ENCODE measurements at places on chromosomes 7 and 10.

DNA sequence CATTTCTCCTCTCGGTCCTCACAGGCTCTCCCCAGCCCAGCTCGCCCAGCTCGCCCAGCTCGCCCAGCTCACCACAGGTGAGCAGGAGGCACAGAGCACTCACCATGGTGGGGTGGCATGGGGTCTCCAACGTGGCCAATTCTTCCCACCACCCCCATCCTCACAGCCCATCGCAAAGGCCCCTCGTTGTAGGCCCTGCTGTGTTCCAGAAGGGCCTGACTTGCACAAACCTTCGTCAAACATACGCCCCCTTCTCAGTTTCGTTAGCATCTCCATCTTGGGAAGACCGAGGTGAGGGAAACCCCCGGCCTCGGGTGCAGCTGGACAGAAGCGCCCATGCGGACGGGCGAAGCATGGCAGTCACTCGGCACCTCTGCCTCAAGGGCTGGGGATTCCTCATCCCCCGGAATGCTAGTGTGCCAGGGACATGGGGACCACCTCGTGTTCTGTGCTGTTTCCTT, 304.6 kb downstream of the TNS3 start:
- DNase-seq: no peak

- DNase-seq: no peak
These were observed 131.9 kb downstream of the C10orf90 start for GRCh38 chr10:126538439-126539135.

- no peak for DNase-seq
These were observed 124.1 kb downstream of the WDR11 start for GRCh38 chr10:120975072-120975867.

DNA sequence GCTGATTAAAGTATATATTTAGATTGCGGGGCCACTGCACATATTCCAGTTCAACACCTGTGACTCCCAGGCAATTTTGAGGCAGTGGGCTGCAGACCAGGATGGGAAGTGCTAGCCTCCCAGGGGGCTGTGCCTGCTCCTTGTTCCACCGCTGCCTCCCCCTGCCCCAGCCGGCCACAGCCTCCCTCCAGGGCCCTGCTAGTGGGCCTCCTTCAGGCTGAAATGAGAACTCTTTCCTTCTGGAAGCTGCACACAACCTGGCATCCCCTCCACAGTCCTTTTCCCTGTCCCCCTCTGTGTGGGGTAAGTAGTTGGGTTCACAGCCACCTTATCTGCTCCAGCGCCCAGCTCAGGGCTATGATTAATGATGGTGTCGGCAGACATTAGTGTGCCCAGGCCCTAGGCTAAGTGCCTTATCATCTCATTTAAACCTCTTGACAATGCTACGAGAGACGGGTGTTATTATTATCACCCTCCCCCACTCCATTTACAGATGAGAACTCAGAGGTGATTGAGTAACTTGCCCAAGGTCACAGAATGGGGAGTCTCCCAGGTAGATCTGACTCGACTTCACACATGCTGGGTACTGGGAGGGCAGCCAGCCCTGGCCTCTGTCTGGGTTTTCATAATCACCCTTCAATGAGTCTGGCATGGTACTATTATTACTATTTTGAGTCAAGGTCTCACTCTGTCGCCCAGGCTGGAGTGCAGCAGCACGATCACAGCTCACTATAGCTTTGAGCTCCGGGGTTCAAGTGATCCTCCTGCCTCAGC, 10.8 kb upstream of the SFRP5 start:
- no peak for DNase-seq

GRCh38 chr10:68231106-68231816, 652 bp downstream of the ATOH7 start:
- peak; percentile 32 for DNase-seq
